ENCODE measurements at places on chromosomes 4 and X.

DNA sequence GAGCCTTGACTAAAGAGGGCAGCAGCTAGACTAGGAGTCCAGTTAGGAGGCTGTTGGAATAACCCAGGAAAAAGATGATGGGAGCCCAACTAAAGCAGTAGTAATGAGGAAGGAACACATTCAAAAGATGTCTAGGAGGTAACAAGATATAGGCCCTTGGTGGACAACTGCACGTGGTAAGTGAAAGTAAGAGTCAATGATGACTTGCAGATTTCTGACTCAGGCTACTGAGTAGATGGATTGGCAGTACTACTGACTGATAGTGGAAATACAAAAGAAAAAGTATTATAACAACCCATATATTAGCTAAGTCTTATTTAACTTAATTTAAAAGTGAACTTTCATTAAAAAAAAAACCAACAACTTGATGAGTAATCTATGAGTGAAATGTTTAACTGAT is 74.0 kb downstream of the PAK3 start:
- DNase-seq: no peak

DNA sequence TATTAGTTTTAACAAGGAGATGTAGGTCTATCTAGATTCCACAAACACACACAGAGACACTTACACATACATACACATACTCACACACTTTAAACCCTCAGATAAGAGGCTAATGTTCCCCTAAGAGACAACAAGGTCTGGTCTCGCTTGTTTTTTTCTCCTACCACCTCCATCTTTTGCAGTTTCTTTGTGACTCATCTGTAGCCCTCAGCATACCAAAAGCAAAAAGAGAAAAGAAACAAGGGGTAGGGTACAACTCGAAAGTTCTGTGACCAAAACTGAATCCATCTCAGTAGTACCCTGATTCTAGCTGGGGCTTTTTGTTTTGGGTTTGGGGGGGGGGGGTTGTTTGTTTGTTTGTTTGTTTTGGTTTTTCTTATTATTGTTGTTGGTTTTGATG is 12.2 kb upstream of the EXOSC9 start:
- no peak for DNase-seq

GRCh38 chr4:173685165-173685830 is 155.3 kb upstream of the HAND2 start:
- no peak for DNase-seq

GRCh38 chr4:89221167-89221867 is 86.3 kb downstream of the GPRIN3 start:
- DNase-seq: no peak

DNA sequence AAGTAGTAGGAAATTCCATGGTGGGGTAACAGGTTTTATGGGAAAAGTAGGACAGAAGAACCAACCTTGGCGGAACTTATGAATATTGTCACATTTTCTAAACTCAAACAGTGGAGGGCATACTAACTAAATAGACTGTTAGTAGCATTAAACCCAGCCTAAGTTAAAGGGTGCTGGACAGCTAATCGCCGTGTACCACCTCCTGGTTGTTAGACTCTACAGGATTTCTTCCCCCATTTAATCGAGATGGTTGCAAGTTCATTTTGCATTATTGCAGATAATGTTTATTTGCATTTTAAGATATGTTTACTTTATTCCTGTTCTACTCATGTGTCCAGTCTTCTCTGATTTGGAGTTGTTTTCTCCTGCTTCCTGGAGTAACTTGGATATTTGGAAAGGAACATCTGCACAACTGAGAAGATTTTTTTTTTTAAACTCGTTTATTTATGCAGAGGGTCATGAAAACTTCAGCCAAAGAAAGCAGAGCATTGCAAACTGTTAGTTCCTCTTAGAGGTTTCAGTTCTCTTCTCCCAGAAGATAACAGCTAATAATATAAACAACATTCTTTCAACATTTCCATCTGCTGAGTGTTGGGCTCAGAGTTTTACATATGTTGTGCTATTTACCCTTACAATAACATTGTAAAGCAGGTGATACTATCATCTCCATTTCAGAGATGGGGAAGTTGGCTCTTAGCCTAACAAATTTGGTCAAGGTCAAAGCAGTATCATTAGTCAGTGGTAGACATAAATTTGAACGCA is 51.5 kb upstream of the TBC1D9 start:
- no peak for DNase-seq
